ENCODE measurements at places on chromosomes 11 and 22. TPM values are rescaled to one million over a fixed set of nuclear protein-coding genes. Genes with fewer than 3 reads are reported as not detected.

The OR52B6 gene
- total RNA-seq, result not detected

The HORMAD2 gene
- total RNA-seq, result not detected

GRCh38 chr11:93821617-93822016 lies 28.8 kb downstream of the VSTM5 start:
- H3K27ac ChIP-seq, result no peak overlapping the region
- H3K27me3 ChIP-seq, result no peaks in the 10 kb centered on the region
- DNase-seq, result no peak
- no peaks in the 10 kb centered on the region for H3K36me3 ChIP-seq

GRCh38 chr11:1195682-1196515 lies 27.0 kb upstream of the MUC5B start:
- H3K4me3 ChIP-seq, result no peak overlapping the region
- H3K4me1 ChIP-seq, result no peaks in the 10 kb centered on the region
- peaks cover 49% of the 10 kb centered on the region for H3K27me3 ChIP-seq
- H3K27ac ChIP-seq, result no peak overlapping the region

DNA sequence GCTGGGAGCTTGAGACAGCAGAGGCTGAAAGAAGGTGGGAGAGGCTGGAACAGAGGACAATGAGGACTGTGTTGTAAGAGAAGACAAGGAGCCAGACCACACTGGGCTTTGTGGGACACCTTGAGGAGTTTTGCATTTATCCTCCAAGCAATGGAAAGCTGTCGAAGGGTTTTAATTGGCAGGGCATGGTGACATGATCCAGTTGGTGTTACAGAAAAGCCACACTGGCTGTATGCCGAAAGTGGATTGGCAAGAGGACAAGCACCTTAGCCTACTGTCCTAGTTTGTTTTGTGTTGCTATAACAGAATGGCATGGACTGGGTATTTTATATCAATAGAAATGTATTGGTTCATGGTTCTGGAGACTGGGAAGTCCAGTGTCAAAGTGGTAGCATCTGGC lies 14.0 kb upstream of the APLNR start:
- no peaks in the 10 kb centered on the region for H3K27me3 ChIP-seq
- H3K36me3 ChIP-seq, result no peaks in the 10 kb centered on the region
- no peak overlapping the region for H3K27ac ChIP-seq
- peaks cover 18% of the 10 kb centered on the region for H3K4me1 ChIP-seq
- H3K4me3 ChIP-seq, result no peak overlapping the region

GRCh38 chr11:45021001-45021400 lies 70.3 kb upstream of the TP53I11 start:
- DNase-seq, result peak; percentile 49
- H3K4me3 ChIP-seq, result no peak overlapping the region
- H3K27ac ChIP-seq, result no peak overlapping the region
- H3K27me3 ChIP-seq, result no peaks in the 10 kb centered on the region
- peaks cover 39% of the 10 kb centered on the region for H3K4me1 ChIP-seq
- no peaks in the 10 kb centered on the region for H3K36me3 ChIP-seq
